CD4-positive, CD25-positive, alpha-beta regulatory T cell (primary cell): ENCODE measurements at places on chromosomes 2 and 18. TPM values are rescaled to one million over a fixed set of nuclear protein-coding genes. Genes with fewer than 3 reads are reported as not detected.

ST8SIA3 gene
- total RNA-seq, result not detected

TACR1 gene
- total RNA-seq, result not detected

KCNS3 gene
- not detected for total RNA-seq

CHRNG gene
- total RNA-seq, result not detected

- DNase-seq, result no peak
- H3K4me3 ChIP-seq, result no peak overlapping the region
- no peaks in the 10 kb centered on the region for H3K27me3 ChIP-seq
- H3K27ac ChIP-seq, result no peak overlapping the region
Measured at GRCh38 chr18:65439188-65439587, 311.6 kb upstream of the CDH7 start.

GRCh38 chr18:69996951-69997798, 49.5 kb upstream of the CD226 start:
- no peak overlapping the region for H3K4me3 ChIP-seq
- H3K4me1 ChIP-seq, result no peaks in the 10 kb centered on the region
- no peaks in the 10 kb centered on the region for H3K27me3 ChIP-seq
- no peak overlapping the region for H3K27ac ChIP-seq
- no peak for DNase-seq

- no peak overlapping the region for H3K27ac ChIP-seq
- H3K4me1 ChIP-seq, result peaks cover 3% of the 10 kb centered on the region
- H3K36me3 ChIP-seq, result no peaks in the 10 kb centered on the region
- no peak overlapping the region for H3K4me3 ChIP-seq
- H3K27me3 ChIP-seq, result peaks cover 18% of the 10 kb centered on the region
Measured at GRCh38 chr2:105142239-105142638, 99.3 kb upstream of the GPR45 start.

GRCh38 chr2:45267062-45267792, 258.0 kb upstream of the SIX2 start:
- no peak overlapping the region for H3K4me3 ChIP-seq
- no peak overlapping the region for H3K27ac ChIP-seq
- no peak for DNase-seq
- no peaks in the 10 kb centered on the region for H3K36me3 ChIP-seq
- H3K4me1 ChIP-seq, result no peaks in the 10 kb centered on the region
- peaks cover 4% of the 10 kb centered on the region for H3K27me3 ChIP-seq

GRCh38 chr18:75124991-75125381, 84.0 kb downstream of the PTGR3 start:
- no peaks in the 10 kb centered on the region for H3K27me3 ChIP-seq
- no peak overlapping the region for H3K4me3 ChIP-seq
- H3K27ac ChIP-seq, result no peak overlapping the region
- no peaks in the 10 kb centered on the region for H3K36me3 ChIP-seq
- no peaks in the 10 kb centered on the region for H3K4me1 ChIP-seq

DNA sequence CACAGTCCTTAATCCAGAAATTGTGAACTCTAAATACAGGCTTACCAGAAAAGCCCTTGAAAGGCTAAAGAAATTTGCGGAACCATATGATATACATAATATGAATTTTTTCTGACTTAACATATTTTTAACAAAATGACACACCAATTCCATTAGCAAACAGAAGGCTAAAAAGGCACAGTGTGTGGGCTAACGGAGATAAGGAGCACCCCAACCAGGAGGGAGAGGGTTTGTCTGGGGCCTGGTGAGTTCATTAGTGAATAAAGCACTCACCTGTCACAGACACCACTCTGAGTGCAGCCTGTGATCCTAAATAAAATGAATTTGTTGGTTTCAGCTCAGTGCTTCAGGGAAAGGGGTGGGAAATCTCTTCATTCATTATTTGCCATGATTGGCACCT, 2.7 kb upstream of the FECH start:
- H3K4me3 ChIP-seq, result no peak overlapping the region
- H3K27me3 ChIP-seq, result no peaks in the 10 kb centered on the region
- H3K4me1 ChIP-seq, result peaks cover 10% of the 10 kb centered on the region
- no peaks in the 10 kb centered on the region for H3K36me3 ChIP-seq

DNA sequence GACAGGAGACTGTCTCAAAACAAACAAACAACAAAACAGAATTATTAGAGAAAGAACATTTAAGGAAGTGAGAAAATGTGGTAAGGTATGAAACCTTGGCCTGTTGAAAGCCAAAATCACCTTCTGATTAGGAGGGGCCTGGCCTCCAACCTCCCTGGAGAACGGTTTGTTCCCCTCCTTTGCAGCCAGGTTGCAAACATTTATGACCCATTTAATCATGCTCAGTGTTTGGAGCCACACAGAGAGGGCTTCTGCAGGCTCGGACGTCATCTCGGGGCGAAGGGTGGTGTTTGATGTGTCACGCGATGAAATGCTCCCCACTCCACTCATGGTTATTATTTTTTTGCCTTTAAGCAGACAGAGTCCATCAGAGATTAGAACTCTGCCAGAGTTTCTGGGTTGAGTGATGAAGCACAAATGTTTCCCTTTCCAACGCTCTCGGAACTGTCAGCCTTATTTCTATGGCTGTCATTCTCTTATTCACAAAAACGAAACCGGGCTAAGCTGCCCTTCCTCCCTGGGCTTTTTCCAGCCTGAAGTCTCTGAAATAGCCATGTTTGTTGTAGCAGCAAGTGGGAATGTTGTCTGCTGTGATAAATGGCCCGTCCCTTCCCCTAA, 33.6 kb upstream of the ROCK2 start:
- H3K4me1 ChIP-seq, result no peaks in the 10 kb centered on the region
- no peak overlapping the region for H3K27ac ChIP-seq
- no peak overlapping the region for H3K4me3 ChIP-seq
- H3K27me3 ChIP-seq, result no peaks in the 10 kb centered on the region
